ENCODE measurements at places on chromosomes 11 and 22.

DNA sequence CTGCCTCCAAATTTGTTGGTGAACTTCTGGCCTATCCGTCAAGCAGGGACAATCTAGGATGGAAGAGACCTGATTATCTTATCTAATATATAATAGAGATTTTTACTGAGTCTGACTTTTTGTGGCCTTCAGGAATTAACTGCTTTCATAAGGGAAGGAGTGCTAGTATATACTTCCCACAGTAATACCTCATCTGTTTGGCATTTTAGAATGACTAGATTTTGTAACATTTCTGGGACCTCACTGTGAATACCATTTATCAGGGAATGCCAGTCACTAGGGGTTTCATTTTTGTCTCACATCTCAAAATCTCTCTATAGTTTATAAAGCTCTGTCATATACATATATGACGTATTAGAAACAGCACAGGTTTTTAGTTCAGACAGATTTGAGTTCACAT, 114.3 kb downstream of the INSC start:
- DNase-seq = no peak

- no peak for DNase-seq
Observed at GRCh38 chr11:120547811-120548681, 36.5 kb downstream of the GRIK4 start.

DNA sequence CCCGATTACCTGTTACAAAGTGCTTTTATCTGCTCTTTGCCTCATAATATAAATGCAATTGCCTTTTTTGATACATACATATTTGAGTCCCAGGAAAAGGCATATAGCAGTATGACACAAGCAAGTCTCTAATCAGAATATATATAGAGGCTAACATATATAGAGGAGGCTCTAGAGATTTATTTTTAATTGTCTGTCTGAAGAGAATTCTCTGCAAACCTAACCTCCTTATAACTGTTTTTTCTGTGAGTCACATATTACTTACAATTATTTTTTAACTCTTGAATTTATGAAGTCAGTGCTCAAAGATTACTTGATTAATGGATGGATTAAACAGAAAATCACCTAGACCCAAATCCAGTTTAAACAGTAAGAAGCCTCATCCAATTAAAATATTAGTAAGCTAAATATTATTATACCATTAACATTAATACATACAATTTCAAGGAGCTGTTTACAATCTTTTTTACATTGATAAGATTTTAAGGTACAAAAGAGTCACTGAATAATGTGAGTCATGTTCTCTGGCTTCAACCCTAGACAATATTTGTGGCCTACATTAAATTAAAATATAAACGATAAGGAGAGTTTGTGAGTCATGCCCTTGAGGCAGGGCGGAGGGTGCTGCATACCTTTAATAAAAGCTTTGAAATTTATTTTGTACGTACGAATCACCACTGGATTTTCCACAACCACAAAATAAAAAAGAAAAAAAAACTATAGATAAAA, 19.2 kb upstream of the MMP13 start:
- DNase-seq = no peak

GRCh38 chr11:11568651-11569229, 53.1 kb downstream of the GALNT18 start:
- DNase-seq = no peak

- no peak for DNase-seq
Observed at GRCh38 chr11:1019321-1019910, 17.1 kb downstream of the MUC6 start.

GRCh38 chr11:107271425-107271824, 186.2 kb downstream of the CWF19L2 start:
- no peak for DNase-seq

DNA sequence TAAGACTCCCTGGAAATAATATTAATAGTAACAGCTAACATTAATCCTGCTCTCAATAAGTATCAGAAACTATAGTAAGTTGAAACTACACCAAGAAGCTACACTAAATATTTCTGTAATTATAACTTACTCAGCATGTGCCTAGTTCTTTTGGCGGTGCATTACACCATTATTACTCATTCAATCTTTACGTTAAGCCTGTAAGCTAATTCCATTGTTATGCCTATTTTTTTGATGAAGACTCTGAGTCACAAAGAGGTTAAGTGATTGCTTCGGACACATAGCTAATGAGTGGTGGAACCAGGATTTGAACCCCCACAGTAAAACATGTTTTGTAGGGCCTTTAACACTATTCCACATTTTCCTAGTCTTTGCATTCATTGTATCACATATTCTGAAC, 111.6 kb downstream of the RASSF10 start:
- DNase-seq = no peak

- no peak for DNase-seq
Observed at GRCh38 chr11:126564566-126564965, 209.1 kb downstream of the ST3GAL4 start.

DNA sequence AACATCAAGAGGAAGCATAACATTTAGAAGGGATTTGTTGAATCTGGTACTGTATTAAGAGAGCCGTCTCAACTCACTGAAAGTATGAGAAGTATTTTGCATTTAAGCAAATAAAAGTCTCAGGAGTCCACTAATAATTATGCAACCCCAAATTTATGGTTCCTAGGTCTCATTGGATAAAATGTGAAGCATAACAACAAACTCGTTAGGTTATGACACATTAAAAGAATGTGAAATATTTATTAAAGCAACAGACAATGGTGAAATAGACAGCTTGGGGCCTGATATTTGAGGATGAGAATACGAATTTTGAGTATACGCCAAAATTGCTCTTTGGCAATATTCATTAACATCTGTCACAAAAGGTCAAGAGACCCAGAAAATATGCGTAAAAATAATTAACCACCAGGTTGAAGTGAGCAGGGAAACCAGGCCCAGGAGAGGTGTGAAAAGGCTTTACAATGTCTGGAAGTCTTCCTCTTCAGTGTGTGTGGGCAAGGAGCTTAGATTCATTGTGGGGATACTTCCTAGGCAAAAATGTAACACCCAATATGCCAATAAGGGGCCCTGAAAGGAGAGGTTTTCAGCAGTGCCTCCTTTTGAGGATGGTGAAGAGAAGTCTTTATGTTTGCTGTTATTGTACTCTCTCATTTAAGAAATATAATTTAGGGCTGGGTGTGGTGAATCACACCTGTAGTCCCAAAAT, 89.2 kb downstream of the FDX1 start:
- DNase-seq = no peak

DNA sequence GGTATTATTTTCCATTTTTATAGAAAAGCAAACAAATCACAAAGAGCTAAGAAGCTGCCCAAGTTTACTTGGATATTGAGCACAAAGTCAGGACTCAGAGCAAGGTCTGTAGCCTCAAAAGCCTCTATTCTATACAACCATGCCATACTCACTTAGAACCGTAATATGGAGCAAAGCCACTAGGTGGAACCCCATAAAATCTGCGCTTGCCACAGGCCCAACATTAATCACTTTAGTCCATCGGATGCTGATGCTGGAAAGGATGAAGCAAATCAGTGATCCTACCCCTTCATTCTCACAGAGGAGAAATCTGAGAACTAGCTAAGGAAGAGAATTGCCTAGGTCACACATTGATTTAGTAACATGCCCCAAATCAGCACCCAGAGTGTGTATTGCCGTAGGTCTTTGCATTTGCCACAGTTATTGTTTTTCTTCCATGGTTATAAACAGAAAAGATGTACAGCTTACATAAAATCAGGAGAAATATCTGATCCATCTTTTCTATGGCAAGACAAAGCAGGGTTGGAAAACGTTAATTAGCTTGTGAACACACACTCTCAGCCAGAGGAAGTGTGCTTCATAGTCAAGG, 56.7 kb upstream of the RAB38 start:
- DNase-seq = no peak

GRCh38 chr11:95750101-95750500, 39.5 kb downstream of the FAM76B start:
- no peak for DNase-seq

DNA sequence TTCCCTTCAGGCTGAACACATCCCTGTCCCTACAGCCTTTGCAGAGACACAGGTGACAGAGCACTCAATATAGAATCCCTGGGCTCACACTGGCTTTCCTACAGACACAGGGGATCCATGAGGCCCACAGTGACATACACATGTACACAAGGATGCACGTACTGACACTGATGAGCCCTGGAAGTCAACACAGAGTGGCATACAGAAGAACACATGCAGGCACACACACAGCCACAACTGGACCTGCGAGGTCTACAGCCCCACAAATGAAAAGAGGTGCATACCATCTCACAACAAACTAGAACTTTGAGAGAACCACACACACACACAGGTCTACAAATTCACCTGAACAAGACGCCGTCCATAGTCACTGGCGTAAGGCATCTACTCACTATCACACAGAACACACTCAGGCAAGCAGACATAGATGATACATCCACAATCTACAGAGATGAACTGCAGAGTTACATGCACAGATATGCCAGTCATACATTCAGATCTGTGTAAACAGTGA, 3.5 kb upstream of the ZNF74 start:
- DNase-seq = no peak

DNA sequence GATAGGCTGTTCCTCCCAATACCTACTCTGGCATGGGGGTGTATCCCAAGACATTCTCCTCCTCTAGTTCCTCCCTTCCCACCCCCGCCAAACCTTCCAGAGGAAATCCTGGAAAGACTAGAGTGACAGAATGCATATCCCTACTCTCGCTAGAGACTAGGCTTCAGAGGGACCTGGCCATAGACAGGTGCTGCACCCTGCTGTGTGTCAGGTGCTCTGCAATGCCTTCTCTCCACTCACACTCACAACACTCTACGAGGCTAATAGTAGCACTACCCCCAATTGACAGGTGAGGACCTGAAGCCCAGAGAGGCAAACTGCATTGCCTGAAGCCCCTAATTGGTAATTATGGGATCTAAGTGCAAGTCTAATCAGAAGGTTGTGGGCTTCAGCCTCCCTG, 46.2 kb upstream of the LMO1 start:
- DNase-seq = no peak

- DNase-seq = no peak
Observed at GRCh38 chr11:134292661-134293060, 16.5 kb downstream of the GLB1L3 start.

- no peak for DNase-seq
Observed at GRCh38 chr11:44630511-44631210, 65.2 kb downstream of the CD82 start.

DNA sequence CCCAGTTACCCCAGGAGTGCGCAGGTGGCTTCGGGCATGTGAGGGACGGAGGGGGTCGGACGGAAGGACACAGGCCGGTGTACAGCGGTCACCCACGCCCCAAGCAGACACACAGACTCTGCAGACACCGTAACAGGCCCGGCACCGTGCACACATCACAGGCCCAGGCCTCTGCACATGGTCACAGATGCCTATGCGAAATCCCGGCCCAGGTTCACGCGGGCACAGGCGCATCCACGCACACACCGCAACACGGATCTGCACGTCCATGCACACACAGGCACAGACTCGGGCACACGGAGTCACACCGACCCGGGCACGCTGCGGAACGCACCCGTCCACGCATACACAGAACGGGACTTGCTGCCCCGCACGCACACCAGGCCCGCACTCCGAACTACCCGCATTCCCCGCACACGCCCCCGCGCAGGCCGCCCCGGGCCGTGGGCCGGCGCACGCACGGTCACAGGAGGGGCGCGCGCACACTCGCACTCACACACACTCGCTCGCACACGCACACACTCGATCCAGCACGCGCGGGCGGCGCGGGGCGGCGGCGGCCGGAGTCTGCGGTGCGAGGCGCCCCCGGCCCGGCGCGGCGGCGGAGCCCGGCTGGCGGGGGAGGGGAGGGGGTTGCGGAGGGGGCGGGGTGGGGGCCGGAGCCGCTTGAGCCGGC, at the start of gene MGAT3:
Gene MGAT3, plus strand, starts transcription at position 491 of the 676 bp plus-strand sequence. CDS start 30,336 bp downstream, outside the sequence.
- DNase-seq = no peak

DNA sequence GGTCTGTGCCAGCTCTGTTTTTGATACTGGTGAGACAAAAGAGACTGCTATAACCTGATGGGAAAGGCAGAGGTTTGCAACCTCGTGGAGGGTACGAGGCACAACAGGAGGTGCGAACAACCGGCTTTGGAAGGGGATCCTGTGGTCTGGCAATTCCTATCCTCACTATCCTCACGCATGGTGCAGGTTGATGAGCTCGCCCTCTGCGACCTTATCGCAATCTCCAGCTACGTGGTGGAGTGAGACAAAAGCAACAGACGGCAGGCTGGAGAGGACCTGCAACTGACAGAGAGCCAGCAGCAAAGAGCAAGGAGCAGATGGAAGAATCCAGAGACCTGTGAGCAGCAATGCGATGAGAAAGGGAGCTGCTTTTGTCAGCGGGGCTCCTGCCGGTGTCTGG, 47.3 kb upstream of the TSKU start:
- DNase-seq = no peak

DNA sequence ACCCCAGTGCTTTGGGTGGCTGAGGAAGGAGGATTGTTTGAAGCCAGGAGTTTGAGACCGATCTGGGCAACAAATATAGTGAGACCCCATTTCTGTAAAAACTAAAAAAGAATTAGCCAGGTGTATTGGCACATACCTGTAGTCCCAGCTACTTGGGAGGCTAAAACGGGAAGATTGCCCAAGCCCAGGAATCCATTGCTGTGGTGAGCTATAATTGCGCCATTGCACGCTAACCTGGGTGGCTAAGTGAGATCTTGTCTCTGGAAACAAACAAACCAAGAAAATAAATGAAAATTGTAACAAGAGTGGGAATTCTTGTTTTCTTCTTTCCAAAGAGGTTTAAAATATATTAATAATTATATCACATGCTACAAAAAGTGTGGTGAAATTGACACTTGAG, 52.9 kb downstream of the DEPDC5 start:
- no peak for DNase-seq

DNA sequence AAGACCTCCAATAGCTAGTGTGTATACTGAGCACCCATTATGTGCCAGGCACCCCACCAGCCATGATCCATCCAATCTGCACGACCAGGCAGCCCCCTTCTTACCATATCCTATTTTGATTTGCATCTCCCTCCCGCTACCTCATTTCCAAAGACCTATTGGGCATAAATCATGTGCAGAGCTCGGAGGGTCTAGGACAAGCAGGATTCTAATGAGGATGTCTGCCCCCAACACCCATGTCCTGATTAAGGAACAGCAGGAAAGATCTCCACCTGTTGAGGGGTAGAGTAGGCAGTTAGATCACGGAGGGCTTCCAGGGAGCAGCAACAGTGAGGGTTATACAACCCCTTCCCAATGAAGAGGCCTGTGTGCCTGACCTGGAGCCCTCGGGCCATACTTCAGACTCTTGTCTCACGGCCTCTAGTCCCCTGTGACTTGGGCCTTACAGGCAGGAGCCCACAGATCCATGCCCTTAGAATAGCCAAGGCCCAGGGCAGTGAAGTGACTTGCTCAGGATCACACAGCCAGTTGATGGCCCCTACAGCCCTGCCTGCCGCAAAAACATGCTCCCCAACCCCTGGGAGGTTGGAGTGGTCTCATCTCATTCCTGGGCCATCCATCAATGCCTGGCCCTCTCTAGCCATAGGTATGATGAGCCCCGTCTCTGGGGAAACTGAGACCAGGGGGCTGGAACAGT, 3.5 kb downstream of the RAB3IL1 start:
- DNase-seq = no peak
